Activated T-helper 1 cell treated with anti-CD3 and anti-CD28 coated beads, Interleukin-2, amount 50 U/mL, for 16 hours (primary cell): ENCODE measurements at places on chromosomes 3 and 15.

DNA sequence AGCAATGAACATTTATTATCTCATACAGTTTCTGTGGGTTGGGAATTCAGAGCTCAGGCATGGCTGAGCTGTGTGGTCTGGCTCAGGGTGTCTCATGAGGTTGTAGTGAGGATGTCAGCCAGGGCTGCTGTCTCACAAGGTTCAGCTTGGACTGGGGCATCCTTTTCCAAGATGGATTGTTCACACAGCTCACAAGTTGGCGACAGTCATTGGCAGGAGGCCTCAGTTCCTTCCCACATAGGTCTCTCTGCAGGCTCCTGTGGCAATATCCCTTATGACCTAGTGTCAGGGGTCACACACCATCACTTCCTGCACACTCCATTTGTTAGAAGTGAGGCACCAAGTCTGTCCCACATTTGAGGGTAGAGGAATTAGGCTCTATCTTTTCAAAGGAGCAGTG is 56.0 kb downstream of the RPLP1 start:
- DNase-seq: no peak

GRCh38 chr3:58693940-58694850 is 27.6 kb upstream of the FAM3D start:
- no peak for DNase-seq

DNA sequence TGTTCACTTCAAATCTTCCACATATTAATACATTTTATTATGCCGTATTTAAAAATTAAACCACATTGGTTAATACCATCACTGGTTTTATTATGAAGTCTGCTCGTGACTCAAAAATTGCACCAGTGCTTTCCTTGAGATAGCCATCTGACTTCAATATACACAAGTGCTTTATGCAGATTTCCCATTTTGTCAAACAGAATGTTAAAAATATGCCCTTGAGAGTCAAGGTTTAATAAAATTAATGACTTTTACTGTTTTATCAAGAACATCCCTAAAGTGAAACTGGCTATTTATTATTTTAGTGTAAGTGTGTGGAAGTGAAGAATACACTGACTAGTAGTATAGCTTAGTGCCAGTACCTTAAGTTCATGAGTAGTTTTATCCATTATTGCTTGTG is 139.3 kb upstream of the SOX2 start:
- DNase-seq: no peak

DNA sequence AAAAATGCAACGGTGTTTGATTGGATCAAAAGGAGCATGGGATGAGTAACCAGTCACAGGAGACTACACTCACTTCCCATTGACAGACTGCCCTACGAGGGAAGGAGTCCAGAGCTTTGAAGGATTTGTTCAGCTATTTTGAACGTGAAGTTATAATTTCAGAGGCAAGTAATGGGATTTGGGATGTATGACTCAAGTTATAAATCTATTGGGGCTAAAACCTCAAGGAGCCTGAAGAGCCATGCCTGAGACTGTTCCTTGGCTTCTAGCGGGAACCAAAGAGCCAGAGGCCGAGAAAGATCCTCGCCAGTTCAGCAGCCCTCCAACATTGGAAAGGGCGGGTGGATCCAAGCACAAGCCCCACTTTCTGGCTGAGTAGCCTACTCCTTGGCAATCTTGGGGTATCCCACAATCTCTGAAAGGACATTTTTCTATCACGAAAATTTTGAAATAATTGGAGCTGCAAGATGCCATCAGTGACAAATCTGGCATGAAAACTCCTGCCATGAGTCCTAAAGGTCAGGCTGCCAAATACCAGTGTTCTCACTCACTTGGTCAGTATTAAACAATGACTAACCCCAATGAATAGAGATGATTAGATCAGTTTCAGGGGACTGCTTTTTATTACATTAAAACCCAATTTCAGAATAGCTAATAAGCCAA is 48.6 kb upstream of the SLCO2A1 start:
- no peak for DNase-seq

GRCh38 chr3:42498034-42498433 is 4.4 kb upstream of the VIPR1 start:
- no peak for DNase-seq

- DNase-seq: no peak
Observed at GRCh38 chr3:169356284-169356955, 307.1 kb downstream of the MECOM start.

DNA sequence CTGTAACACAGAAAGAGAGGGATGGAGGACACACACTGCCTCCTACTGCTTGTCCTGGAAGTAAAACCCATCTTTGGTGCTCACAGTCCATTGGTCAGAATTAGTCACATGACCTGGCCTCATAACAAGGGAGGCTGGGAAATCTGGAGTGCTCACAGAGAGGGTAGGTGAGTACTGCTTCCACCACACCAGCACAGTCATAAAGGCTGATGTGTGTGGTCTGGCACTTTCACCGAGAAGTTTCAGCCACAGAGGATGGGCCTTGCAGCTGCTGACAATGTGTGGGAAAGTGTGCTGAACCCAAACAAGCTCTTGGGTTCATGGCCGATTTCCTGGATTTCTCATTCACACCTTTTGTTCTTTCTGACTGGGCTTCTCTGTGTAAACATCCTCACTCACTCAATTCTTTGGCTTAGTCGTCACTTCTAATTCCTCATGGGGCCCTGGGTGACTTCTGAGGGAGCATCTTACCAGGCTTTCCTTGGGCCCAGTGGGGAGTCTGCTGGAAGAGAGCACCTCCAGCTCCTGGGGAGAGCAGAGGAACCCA is 100.7 kb downstream of the ASB7 start:
- DNase-seq: no peak

- DNase-seq: no peak
Observed at GRCh38 chr3:138127636-138128365, 4.4 kb downstream of the A4GNT start.

DNA sequence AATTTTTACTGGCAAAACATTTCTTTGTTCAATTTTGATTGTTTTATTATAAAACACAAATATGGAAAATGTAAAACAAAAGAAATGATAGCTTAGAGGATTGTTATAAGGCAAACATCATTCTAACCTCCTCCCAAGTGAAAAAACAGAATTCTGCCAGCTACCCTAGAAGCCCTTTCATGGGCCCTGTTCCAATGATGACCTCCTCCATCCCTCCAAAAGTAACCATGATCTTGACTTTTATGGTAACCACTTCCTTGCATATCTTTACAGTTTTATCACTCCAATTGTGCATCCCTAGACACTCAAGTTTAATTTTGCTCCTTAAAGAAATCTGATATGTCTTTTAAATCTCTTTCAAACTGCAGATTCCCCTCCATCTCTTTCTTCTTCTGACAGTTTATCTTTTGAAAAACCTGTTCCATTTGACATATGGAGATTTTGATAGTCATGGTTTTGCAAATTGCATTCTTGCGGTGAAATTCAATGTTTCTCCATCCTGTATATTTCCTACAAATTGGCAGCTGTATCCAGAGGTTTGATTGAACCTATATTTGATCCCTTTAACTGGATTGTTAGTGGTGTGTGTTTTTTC is 27.0 kb upstream of the TNFAIP8L3 start:
- no peak for DNase-seq

DNA sequence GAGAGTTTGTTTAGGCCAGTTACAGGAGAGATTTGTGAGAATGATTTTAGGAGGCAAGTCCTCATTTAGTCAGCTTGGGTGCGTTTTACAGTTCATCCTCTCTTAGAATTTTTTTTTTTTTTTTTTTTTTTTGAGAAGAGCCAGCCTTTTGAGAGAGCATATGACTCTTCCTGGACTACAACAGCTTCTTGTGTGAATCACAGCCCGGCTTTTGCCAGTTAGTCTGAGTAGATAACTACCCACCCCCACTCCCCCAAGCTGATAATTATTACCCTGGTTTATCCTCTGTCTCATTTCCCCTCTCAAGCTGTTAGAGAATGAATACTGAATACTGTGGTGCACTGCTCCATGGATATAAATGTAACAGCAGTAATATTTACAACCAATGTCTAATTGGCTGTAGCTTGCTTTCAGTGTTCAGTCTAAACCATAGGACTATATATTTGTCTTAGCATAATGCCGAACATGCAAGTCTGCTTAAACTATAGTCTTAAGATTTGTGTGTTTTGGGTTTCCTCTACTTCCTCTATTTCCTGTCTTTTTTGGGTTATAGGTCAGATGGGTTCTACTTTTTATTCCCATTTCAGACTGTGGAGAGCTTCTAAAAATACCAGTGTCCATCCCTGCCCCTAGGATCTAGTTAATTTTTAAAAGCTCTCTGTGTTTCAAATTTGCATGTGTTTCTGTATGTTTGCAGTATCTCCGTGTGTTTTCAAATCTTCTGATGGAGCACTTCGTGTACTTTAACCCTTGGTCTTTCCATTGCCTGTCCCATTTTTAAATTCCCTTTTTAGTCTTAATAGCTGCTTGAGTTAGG is 8.0 kb downstream of the CHD2 start:
- DNase-seq: no peak

DNA sequence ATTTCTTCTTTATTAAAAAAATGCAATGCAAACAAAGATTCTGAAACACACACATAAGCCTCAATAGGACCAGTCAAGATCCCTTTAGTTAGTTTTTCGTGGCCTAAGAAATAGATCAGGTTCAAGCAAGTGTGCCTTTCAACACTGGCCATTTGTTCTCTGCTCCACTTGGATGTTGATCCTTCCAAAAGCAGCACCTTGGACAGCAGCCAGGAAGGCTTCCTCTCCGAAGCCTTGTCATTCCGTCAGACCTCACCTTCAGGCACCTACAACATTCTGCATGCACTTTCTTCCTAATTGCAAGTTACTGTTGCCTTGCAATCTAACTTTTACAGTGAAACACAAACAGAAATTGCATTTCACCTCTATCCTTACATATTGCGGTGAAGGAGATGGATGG is 155.9 kb upstream of the FEZF2 start:
- DNase-seq: no peak

DNA sequence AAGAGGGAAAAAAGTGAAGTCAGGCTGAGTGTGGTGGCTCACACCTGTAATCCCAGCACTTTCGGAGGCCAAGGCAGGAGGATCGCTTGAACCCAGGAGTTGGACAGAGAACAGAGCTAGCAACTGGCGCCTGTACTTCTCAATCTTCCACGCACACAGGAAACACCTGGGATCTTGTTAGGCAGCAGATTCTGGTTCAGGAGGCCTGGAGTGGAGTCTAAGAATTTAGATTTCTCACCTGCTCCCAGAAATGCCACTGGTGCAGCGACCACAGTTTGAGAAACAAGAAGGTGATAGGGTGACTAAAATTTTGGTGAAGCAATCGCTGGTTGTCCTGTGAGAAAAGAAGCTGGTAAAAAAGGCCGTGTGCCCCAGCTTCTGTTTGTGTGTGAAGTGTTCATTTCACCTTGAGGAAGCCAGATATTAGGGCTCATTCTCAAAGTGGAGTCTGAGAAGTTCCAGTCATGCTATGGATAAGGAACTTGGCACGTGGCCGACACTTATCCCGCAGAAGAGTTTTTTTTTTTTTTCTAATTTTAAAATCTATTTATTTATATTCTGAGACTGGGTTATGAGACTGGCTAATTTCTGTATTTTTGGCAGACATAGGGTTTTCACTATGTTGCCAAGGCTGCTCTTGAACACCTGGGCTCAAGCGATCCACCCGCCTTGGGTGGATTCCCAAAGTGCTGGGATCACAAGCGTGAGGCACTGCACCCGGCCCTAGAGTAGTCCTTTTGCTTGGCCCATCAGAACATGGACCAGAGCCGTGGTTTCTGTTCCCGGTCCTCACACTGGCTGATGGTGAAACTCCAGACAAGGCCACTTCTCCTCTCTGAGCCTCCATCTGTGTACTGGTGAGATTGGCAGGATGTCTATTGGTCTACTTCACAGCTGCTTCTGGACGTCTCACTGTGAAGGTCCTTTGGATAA is 324.6 kb upstream of the PROK2 start:
- DNase-seq: no peak

DNA sequence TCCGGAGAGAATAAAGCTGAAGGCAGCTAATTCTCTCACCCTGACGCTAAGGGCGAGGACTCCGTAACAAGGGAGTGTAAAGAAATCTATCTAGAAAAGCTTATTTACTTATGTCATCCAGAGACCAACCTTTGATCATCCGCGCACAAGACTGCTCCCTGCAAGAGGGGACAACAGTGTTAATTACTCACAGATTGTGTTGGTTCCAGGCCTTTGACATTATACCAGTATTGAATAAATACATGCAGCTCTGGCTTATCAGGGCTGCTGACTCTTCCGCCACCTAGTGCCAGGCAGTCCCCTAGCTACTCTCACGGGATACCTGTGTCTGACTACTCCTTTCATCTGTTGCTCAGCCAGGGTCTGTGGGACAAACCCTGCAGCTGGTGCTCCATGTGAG is 211.7 kb downstream of the DTWD1 start:
- DNase-seq: no peak

GRCh38 chr3:189677667-189678066 is 46.5 kb downstream of the TP63 start:
- DNase-seq: no peak

DNA sequence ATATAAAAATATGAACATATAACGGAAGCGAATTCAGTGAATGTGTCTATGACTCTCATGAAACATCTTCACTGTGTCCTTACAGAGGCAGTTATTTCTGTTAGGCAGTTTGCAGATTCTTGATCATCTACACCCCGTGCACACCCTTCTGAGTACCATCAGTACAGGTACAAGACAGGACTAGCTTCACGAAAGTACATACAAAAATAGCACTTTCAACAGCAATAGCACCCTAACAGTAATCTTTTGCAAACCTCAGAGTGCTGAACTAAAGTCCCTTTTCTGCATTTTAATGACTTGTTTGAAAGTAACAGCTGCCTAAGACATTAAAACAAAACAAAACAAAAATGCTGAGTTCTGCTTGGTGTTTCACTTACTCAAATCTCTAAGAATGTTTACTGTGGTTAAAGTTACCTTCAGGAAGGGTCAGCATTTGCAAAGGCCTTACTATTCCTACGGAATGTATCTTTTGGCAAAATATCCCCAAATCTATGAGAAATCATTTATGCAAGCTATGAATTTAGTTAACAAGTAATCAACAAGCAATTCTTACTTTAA is 104.1 kb downstream of the CNTN3 start:
- DNase-seq: no peak

DNA sequence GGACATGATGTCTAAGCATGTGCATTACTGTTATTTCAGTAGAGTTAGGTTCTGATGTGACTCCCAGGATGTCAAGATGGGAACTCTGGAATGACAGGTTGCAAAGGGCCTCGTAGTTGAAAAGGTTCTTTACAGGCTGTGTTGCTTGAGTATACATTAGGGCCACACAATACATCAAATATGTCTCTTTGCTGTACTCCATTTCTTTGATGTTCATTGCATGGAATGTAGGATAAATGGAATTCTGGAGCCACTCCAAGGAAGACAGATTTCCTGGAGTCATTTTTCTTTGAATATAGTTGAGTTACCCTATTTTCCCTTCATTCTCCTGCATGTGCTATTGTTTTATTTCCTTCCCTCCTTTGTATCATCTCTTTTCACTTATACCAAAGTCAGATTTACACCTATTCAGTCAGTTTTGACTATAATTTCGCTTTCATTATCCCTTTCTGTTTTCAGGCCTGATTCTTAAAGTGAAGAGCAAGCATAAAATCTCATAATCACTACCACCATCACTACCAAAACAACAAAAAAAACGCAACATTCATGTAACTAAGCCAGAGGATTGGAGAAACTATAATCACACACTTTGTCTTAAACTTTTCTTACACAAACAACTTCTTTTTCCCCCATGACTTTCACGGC is 61.2 kb upstream of the PTX3 start:
- DNase-seq: no peak

- DNase-seq: no peak
Observed at GRCh38 chr3:142019794-142020320, 129.5 kb downstream of the TFDP2 start.

- no peak for DNase-seq
Observed at GRCh38 chr3:72077473-72078259, 292.7 kb upstream of the PROK2 start.
